ENCODE measurements at places on chromosomes 13 and 19.

- no peak for DNase-seq
These were observed 739.9 kb upstream of the PRR20A start for GRCh38 chr13:56400774-56401173.

GRCh38 chr13:93224535-93224934, 2.1 kb upstream of the GPC6 start:
- no peak for DNase-seq

DNA sequence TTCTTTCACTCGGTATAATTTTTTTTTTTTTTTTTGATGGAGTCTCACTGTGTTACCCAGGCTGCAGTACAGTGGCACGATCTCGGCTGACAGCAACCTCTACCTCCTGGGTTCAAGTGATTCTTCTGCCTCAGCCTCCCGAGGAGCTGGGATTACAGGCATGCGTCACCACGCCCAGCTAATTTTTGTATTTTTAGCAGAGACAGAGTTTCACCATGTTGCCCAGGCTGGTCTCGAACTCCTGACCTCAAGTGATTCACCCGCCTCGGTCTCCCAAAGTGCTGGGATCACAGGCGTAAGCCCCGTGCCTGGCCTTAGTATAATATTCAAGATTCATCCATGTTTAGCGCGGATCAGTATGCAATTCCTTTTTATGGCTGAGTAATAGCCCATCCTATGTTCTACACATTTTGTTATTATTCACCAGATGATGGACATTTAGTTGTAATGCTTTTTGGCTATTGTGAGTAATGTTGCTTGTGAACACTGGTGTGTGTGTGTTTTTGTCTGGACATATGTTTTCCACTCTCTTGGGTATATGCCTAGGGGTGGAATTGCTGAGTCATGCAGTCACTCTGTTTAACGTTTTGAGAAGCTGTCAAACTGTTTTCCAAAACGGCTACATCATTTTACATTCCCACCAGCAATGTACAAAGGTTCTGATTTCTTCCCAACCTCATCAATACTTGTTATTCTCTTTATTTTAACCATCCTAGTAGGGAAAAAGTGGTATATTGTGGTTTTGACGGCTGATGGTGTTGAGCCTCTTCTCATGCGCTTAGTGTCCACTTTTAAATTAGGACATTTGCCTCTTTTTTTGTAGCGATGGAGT, 22.9 kb downstream of the PLEKHF1 start:
- no peak for DNase-seq

- DNase-seq = no peak
These were observed 40.6 kb downstream of the DCLK1 start for GRCh38 chr13:36090592-36090991.

DNA sequence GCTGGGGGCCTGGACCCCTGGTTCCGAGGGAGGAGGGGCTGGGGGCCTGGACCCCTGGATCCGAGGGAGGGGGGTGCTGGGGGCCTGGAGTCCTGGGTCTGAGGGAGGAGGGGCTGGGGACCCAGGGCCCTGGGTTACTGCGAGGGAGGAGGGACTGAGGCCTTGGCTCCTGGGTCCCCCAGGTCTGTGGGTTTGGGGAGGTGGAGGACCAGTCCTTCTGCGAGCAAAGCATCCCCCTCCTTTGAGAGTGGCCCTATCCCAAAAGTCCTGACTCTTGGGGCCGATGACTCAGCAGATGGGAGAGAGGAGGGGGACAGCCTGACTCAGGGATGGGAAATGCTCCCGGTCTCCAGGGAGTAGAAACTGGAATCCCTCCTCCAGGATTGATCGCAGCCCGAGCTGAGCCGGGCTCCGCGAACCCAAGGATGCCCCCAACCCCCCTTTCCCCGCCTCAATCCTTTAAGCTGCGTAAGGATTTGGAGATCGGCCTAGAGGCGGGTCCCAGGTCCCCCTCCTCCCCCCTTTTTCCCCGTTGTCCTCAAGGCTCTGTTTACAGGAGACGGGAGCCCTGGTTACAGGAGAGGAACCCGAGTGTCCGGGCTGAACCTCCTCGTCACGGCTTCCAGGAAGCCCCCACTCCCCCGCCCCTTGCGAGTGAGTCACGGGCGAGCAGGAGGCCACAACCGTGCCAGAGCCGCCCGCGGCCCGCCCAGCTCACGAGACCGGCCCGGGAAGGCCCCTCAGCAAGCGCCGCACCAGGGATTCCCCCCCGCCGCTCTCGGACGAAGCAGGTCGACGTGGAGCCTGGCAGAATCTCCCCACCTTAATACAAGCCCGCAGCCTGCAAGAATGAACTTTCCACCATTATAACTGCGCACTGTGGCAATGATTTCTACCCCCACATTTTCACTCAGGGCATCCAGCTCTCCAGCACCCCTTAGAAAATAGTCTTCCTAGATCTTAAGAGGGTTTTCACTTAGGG, 3.0 kb upstream of the ZFP36 start:
- DNase-seq = peak; percentile 96

GRCh38 chr19:48970923-48971395, 5.8 kb downstream of the FTL start:
- peak; percentile 85 for DNase-seq

DNA sequence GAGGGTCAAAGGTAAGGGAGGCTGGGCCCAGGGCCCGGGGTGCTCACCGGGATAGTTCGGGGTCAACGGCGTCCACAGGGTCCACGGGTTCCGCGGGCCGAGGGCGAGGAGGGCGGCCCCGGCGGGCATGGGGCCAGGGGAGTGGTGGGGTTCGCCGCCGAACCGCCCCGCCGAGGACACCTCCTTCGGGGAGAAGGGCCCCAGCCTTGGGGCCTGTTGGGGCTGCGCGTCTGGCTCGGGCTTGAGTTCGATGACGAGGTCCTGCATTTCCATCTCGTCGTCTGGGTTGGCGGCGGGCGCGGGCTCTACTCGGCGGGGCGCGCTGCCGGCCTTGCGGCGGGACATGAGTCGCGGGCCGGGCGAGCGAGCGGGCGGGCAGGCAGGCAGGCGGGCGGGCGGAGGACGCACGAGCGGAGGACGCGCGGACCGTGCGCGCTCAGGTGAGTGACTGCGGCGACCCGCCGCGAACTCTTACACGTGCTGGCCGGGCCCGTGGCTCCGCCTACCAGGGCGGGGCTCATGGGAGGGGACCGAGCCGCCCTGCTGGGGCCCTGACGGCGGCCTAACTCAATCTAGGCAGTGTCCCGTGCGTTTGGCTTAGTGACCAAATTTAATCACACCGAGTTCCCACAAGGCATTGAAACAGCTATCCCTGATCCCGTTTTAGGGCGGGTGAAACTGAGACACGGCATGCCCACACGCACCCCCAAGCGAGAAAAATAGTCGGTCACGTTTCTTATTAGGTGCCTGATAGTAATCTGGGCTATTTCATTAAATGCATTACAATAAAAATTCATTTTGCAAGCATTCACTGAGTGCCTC, at the start of gene ZNF296:
TSS of gene ZNF296 (minus strand) at position 450 of the 822 bp plus-strand sequence. CDS start at position 345, 105 bp downstream.
- peak; percentile 70 for DNase-seq

GRCh38 chr19:33403221-33403972, 29.9 kb downstream of the CEBPG start:
- peak; percentile 39 for DNase-seq

GRCh38 chr13:94758436-94758960, 46.2 kb upstream of the SOX21 start:
- DNase-seq = no peak

GRCh38 chr19:3075605-3076431, 13.5 kb upstream of the TLE5 start:
- peak; percentile 79 for DNase-seq

- no peak for DNase-seq
These were observed 36.5 kb downstream of the TDRD3 start for GRCh38 chr13:60433505-60433904.

DNA sequence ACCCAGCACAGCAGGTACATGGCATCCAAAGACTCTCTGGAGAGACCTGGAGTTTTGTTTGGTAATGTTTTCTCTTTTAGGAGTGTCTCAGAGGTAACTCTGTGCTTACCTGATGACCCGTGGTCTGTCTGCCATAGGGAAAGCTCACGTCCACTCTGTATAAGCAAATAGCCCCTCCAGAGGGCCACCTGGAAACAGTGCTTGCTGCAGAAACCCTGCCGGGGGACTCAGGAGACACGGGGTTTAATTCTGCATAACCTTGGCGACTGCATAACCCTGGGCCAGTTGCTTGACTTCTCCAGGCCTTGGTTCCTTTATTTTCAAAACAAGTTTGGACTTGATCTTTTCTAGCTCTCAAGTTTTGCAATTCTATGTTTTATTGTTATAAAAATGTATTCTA, 187.2 kb upstream of the SOX1 start:
- no peak for DNase-seq

GRCh38 chr13:19763618-19764017, 19.1 kb downstream of the PSPC1 start:
- no peak for DNase-seq

DNA sequence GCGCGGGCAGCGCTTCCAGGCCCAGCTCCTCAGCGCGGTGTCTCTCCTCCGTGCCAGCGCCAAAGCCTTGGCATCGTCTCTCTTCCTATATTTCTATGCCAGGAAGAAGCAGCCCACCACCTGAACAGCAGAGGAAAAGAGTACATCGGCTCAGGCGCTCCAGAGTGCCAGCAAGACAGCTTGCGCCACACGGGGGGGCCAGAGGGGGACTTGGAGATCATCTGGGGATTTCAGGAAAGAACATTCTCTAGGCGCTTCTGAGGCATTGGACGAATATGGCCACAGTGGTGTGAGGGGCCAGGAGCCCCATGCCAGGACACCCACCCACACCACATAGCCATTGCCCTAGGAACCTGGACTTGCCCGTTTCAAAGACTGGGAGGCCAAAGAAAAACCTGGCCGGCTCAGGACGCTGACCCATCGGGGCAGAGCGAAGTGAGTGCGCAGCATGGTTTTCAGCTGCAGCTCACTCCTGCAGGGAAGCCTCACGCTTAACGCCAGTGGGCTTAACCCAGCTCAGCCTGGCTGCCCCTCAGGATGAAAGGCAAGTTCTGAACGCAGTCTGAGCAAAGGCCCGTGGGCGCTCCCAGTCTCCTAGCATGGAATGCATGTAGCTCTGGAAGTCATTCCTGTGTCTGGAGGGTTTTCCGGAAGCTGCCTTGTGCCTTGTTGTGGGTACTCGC, 62.1 kb downstream of the GGACT start:
- no peak for DNase-seq

DNA sequence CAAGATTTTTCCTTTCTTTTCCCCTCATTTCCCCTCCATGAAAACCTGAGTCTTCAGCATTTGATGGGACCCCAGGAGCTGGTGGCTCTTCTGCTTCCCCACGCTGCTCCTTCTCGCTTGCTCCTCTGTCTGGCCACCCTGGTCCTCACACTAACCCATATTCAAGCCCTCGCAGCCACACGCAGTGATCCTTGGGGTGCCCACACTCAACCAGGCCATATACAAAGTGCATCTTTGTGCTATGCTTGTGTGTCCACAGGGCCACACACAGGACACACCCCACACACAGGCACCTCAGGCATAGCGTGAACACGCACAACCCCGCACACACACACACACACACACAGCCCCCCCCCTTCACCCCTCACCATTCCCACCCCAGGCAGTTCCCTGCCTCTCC, 132.1 kb downstream of the URI1 start:
- no peak for DNase-seq

GRCh38 chr19:11208561-11209471, 11.5 kb upstream of the KANK2 start:
- no peak for DNase-seq

DNA sequence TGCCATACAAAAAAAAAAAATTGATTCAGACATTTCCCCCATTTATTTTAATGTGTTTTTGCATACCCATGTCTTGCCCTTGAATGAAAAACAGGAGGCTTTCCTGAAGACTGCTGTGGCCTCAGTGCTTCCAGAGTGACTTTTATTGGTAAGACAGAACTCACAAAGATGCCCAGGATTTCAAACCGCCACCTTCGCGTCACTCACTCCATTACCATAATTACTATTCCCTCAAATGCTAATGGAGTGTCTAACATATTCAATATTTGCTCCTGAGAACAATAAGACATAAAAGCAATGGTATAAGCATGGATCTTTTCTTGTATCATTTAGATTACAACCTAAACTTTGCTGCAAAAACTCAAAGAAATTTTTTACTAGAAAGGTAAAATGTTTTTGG, 282.2 kb upstream of the SOX21 start:
- no peak for DNase-seq

DNA sequence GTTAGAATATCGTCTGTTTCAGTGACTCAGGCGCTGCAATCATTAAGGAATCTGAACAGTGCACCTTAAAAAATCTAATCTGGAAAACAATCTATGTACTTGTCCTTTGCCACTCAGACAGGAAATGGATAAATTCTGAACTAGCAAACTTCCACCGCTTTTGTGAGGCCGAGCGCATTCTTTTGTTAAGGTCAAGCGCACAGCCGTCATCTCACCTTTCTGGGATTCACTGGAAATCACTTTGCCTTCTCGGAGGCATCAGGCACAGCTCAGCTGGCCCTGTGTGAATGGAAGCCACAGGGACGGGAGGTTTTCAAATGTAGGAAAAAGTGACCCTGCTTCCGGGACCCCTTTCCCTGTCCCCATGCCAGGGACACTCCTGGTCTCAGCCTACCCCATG, 28.2 kb upstream of the SPACA7 start:
- no peak for DNase-seq

DNA sequence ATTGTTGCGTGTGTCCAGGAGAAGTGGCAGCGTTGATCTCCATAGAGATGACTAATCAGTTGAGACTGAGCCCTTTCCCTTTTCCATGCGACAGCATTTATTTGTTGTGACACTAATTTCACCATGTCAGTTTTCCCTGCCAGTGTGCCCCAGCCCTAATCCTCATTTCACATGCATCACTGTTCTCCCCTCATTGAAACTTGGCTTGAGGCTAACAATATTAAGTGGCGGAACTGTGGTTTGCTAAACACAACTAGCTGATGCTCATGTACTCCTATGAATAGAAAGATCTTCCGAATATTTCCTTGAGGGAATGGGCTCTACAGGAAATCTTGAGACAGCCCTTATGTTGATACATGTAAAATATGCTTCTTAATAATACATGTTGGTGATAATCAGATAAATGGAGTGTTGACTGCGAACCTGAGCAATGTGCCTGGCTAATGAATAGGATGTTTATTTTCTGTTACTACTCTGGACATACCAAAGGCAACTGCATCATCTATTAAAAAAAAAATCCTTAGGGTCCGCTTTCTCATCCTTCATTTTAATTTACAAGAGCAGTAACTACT, 258.6 kb downstream of the ATP8A2 start:
- no peak for DNase-seq

DNA sequence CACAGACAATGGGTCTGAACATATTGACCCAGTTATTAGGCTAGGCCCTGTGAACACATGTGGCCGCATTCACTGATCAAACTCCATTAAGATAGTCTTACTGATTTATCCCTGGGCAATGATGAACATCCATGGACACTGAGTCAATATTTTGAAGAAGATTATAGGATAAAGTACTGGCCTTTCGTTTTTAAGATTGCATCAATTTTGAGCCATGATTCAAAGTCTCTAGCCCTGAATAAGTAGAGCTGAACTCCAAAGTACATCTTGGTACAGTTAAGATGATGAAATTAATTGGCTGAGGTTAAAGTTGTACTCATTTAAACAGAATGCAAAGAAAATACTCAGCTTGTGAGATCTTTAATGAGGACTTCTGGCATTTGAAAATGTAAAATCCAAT, 1581.9 kb downstream of the EFNB2 start:
- no peak for DNase-seq

Measured in right forelimb (tissue), 1 donor.